NCI-H1417 treated with DMSO at 0.1 percent for 48 hours (cell line): ENCODE measurements at places on chromosomes 6 and 20.

- no peak for DNase-seq
These were observed 584 bp downstream of the PTK7 start for GRCh38 chr6:43076464-43077332.

DNA sequence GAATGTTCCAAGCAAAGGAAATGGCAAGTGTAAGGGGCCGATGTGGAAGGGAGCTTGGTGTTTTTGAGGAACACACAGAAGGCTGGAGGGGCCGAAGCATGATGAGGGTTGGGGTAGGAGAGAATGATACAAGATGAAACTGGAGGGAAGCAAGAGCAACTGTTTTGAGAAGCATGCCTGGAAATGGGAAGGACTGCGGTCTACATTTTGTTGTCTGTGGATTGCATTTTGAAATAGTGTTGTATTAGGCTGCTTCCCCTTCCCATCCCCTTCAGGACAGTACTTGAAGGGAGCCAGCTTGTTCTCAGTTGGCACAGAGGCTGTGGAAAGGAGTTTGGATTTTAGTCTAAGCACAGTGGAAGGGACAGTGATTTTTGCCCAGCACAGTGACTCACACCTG is 2.2 kb downstream of the TM9SF4 start:
- DNase-seq, result no peak

DNA sequence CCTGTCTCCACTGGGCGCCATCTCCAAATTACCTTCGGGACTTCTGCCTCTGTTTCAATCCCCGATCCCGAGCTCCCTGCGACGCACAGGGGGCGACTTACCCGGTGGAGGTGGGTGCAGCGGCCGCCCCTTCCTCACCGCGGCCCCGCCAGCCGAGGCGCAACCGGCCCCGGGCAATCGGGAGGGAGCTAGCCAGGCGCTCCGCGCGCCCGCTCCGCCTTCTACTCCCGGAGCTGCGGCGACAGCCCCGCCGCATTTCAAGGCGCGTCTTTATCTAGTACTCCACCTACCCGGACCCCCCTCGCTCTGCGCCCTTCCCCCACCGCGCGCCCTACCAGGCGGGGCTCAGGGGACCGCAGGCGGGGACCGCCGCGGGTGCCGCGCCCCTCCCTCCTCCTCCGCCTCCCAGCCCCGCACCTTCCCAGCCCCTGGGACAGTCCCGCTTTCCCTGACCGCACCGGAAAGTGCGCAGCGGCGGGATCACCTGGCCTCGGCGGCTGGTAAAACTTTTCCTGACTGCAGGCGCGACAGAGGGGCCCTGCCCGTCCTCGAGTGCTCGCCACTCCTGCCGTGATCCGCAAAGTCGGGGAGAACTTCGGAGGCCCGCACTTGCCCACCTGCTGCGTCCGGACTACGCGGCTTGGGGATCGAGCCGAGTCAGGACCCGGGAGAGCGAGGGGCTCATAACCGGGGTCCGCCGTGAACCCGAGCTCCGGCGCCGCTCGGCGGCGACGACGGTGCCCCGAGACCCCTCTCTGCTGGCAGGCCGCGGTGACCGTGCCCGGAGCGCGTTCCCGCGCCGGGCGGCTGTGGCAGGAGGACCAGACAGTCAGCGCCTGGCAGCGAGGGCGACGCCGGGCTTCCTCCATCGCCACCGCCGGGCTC is 8.0 kb upstream of the NKX2-2 start:
- no peak for DNase-seq

- no peak for DNase-seq
These were observed 23.2 kb upstream of the TXNDC5 start for GRCh38 chr6:7933794-7934193.

- DNase-seq, result no peak
These were observed 2.9 kb upstream of the UCKL1 start for GRCh38 chr20:63958964-63959698.

- DNase-seq, result no peak
These were observed 288.2 kb downstream of the CENPW start for GRCh38 chr6:126628125-126628524.

- DNase-seq, result no peak
These were observed 4.5 kb downstream of the ATXN1 start for GRCh38 chr6:16756660-16757255.

DNA sequence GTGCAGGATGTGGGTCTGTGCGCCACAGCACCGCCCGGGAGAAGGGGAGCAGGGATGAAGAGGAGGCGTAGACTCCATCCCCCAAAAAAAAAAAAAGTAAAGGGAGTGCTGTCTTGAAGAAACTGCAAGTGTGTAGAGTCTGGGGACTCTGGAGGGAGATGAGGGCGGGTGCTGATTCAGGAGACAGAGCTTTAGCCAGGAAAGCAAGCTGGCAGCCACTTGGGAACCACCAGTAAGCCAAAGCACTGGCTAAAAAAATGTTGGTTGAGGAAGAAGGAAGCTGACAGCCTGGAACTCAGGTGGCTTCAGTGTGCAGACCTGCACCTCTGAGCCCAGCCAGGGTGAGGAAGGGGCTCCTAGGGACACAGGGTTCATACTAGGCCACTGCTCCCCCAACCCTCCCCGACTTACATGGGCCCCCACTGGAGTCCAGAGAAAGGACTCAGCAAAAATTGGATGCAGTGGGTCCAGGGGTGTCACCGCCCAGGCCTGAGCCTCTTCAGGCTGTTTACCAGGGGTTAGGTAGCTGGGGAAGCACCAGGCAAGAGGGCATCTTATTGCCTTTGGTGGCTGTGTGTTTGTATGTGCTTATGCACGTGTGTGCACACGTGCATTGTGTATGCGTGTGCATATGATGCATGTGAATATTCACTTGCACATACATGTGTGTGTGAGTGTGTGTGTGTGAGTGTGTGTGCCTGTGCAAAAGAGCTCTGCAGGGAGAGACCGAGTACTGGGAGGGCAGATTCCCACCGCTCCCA is 153.5 kb upstream of the MLN start:
- no peak for DNase-seq

DNA sequence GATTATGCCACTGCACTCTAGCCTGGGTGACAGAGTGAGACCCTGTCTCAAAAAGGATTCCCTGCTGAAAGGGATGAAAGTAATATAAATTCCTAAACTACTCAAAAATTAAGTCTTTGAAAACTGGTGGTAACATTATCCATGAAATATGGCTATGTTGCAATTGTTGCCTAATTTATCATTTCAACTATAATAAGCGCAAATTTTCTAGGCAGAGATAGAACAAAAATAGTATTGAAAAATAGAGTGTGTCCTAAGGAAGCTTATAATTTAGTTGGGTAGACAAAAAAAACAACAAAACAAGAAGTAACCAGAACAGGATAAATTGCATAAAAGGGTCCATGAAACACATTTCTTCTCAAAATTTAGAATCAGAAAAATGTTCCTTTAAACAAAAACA is 68.0 kb downstream of the FKBP5 start:
- no peak for DNase-seq

DNA sequence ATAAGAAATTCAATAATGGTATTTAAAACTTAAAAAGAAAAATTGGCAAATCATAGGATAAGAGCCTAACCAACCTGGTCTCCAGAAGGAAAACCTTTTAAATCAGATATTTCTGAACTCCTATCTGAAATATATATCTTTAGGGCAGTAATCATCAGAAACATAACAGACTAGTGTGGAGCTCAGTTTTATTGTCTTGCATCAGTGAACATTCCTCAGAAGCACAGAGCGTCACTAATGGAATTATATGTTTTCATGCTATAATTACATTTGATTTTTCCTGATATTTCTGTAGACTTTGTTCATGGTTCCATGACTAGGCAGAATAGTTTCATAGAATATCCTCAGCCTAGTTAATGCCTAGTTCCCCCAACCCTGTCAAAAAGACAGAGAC is 262.2 kb downstream of the EYA4 start:
- DNase-seq, result no peak

- no peak for DNase-seq
These were observed 43.4 kb downstream of the TRAF3IP2 start for GRCh38 chr6:111562246-111562645.

GRCh38 chr20:47343007-47343472 is 13.5 kb downstream of the ZMYND8 start:
- no peak for DNase-seq

- DNase-seq, result no peak
These were observed 303.8 kb upstream of the THEMIS start for GRCh38 chr6:128204616-128205015.

DNA sequence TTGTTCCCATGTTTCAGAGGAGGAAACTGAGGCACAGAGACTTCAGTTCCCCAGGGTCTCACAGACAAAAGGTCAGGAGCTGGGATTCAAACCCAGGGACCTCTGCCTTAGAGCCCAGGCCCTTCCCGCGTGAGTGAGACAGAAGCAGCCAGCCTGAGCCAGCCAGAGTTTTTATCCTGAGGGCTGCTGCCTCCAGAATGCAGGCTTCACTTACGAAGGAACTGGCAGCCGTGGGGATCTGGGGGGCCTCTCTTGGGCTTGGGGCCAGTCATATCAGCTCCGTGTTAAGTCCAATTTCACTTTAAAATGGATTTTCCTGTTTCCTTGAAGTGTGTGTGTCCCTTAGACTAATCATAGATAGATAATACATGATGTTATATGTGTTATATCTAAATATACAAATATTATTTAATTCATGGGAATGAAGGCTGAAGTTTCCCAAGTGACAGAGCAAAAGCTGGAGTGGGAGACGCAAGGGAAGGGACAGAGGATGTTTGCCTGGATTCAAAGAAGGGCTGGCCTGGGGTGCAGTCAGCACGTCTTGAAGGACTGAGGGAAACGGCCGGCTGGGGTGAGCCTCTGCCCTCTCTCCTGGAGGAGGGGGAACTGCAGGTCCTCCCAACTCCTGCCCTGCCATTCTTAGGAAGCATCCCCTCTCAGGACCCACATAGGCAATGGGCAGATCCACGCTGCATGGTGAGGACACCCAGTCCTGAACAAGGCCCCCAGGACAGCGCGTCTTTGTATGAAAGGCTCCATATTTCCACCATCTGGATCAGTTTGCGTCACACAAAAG is 320.1 kb downstream of the CDH4 start:
- DNase-seq, result no peak

GRCh38 chr20:18740726-18741125 is 72.9 kb upstream of the SCP2D1 start:
- no peak for DNase-seq

GRCh38 chr6:145480024-145480423 is 255.3 kb downstream of the EPM2A start:
- no peak for DNase-seq

DNA sequence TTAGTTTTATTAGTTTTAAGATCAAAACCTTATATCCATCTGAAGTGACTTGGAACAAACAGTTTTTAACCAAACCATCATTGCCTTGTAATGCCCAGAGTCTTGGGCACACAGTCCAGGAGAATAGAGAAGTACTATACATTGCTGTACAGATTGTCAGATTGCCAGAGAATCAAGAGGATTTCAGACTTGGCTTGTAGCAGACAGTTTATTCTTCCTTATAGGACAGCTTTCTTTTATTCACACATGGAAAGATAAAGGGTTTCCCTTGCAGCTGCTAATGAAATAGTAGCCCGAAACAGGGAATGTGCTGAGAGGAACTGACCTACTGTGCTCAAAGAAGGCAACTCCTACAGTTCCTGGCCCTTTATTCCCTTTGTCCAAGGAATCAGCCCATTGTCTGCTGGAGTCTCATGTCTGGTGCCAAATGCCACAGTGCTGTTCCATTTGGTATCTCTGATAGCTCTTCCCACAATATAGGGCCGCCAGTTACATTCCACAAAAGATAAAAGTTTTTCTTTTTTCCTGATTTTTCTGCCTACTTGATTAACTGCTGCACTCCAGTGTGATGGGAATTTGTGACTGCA is 30.6 kb downstream of the DCBLD1 start:
- no peak for DNase-seq

GRCh38 chr20:10654630-10655029 is 19.2 kb downstream of the JAG1 start:
- DNase-seq, result peak; percentile 4

DNA sequence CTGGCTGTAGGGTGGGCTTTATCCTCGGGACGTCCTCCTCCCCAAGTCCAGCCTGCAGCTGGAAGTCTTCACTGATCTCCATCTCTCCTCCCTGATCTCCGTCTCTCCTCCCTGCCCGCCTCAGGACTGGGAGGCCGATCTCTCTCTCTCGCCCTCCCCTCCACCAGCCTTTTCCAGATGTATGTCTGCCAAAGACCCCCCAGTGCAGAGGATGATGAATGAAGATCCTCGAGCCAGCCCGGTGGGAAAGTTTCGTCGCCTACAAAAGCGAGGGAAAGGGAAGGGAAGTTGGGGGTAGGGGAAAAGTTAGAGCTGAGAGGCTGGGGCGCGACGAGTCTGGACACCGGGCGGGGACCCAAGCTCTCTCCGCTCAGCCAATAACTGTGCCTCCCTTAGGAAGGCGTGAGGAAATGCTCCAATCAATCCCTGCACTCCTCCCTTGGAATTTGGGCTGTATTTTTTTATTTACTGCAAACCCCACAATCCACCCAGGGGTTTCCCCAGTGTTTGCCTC is 595 bp upstream of the SRF start:
- DNase-seq, result no peak
